ENCODE measurements at places on chromosomes 13 and 19. TPM values are rescaled to one million over a fixed set of nuclear protein-coding genes. Genes with fewer than 3 reads are reported as not detected.

- no peak for DNase-seq
Measured at GRCh38 chr13:110964229-110965037, 49.6 kb upstream of the ANKRD10 start.

DNA sequence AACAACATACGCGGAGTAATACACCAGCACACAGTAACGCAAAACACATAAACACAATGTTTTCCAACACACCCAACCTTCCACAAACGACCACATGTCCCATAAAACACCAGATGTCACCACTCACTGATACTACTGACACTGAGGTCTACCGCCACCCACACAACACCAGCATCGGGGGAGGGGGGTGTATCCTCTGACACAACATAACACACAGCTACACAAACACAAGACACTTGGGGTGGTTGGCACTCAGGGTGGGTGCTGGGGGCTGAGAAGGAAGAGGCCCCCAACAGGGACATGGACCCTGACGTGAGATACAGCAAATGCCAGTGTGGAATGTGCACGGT lies 1.5 kb upstream of the KCNN4 start:
- no peak for DNase-seq

- DNase-seq: no peak
Measured at GRCh38 chr19:5006201-5006600, 37.3 kb downstream of the KDM4B start.

GRCh38 chr13:61880578-61881283 lies 465.1 kb upstream of the PCDH20 start:
- DNase-seq: no peak

DNA sequence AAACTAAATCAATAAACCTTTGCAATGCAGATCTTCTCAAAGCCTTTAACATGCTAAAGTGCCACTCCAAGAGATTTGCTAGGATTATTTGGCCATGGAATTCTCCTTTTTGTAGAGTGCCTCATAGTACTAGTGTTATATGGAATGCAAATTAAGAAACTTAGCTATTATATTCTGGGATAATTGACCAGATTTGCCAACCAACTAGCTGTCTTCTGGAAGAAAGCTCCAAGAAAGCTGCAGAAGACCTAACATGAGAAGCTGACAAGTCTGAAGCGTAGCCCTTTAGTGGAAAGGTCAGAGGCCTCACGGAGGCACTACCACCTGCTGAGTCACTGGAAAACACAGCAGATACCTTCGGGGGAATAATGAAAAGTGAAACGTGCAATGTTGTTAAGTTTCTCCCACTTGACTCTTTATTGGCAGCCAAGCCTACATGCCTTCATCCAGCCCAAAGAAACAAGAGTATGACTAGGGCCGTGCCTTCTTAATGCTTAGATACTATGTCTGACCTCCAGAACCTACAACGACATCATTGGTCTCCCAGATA lies 29.8 kb upstream of the KATNAL1 start:
- no peak for DNase-seq

- DNase-seq: peak; percentile 41
Measured at GRCh38 chr13:110266983-110267382, 40.0 kb downstream of the COL4A1 start.

DNA sequence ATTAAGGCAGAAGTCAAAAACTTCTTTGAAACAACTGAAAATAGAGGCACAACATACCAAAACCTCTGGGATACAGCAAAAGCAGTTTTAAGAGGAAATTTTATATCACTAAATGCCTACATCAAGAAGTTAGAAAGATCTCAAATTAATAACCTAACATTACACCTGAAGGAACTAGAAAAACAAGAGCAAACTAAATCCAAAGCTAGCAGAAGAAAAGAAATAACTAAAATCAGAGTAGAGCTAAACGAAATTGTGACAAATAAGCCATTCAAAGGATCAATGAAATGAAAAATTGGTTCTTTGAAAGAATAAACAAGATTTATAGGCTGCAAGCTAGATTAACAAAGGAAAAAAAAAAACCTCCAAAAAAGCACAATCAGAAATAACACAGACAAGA lies 2.5 kb upstream of the GPR42 start:
- DNase-seq: no peak

DNA sequence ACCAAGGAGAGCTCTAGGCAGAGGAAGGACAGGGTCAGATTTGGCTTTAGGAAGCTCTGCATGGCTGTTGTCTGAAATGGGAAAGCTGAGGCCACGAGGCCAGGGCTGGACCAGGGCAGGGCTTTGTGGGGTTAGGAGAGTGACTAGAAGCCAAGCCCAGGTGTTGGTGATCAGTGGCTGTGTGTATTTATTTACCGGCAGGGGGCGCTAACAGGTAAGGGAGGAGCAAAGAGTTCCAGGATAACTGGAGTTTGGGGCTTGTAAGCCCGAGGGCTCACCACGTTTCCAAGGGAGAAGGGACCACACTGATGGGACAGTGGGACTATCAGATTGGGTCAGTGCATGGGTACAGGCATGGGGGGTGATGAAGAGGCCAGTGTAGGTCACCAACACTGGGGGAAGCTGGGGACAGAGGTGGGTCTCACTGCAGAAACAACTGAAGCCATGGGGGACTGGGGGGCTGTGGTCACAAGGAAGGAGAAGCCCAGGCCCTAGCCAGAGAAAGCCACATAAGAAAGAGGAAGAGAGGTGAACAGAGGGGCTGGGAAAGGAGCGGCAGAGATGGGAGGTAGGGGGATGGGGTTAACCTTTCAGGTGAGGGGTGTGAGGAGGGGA lies 3.9 kb downstream of the TMEM147 start:
- DNase-seq: peak; percentile 39

- no peak for DNase-seq
Measured at GRCh38 chr13:94667190-94667589, 45.2 kb downstream of the SOX21 start.

DNA sequence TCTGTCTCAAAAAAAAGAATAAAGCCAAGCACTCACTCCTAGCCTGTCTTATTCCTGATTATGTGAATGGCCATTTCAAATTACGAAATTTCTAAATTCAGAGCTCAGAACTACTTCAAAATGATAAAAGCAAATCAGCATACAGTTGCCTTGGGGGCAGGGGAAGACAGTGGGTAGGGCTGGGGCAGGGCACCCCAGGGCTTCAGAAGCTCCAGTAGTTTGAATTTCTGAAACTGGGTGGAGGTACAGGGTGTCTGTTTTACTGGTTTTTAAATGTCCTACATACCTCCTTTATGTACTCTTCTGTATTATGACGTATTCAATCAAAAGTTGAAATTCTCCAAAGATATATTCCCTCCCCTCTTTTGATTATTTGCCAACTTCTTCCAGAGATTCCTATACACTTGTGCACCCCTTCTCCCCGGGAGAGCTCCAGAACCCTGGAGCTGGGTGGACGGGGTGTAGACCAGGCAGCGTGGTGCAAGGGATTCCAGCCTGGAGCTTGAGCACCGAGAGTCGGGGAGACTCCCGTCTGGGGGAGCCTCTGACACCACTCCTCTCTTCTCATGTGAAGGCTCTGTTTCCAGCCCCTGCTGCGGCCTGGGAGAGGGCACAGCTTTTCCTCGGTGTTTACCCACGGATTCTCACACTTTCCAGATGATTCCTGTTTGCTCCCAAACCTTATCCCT lies 84.7 kb upstream of the GPR183 start:
- no peak for DNase-seq

GRCh38 chr19:2273356-2274184 lies 8.4 kb downstream of the PEAK3 start:
- peak; percentile 82 for DNase-seq

DNA sequence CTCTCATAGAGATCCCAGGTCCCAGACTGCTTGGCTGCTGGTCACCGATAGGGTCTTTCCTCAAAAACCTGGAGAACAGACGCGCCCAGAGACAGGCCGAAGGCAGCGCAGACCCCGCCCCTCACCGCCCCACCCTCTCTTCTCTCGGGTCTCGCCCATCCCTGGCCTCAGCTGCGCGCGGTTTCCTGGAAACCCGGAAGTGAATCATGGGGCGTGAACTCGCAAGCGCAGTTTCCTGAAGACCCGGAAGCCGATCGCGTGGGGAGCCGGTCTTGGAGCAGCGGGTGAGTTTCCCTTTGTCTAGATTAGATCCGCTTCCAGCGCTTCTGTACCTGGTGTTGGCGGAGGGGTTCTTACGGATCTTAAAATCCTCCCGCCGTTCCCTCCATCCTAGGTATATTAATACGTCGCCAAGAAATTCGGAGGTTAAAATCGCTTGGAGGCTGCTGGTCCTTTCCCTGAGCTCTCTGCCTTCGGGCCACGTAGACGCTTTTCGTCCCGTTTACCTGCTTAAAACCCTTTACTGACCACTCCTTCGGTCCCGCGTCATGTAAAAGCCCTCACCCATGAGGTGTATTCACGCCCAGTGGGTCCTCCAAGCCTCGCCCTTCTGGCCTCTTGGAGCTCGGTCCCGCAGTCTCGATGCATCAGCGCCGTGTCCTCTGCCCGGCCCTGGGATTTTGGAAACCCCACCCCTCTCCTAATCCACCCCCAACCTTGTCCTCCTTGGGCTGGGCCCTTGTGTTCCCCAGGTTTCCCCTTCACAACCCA lies at the start of gene ZNF578:
ZNF578 (plus strand) TSS at position 230 of the 771 bp plus-strand sequence. CDS start 48,293 bp downstream, outside the sequence.
- DNase-seq: peak; percentile 96

GRCh38 chr19:40642757-40643305 lies 41.7 kb downstream of the LTBP4 start:
- DNase-seq: no peak

DNA sequence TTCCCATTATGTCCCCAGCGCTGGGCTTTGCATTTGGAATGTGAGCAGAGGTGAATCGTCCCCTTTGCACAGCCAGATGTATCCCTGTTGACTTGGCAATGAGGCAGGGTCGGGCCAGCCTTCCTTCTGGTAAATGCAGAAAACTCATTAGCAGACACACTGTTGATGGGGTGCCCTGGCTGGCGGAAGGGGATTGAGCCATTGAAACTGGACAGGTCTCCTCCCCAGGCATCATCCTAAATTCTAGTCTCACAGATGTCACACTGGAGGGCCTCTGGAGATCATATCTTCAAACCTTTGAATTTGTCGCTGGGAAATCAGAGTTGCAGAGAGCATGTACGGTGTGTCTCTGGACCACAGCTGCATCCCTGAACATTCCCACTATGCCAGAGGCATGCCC lies 219.5 kb upstream of the TSHZ3 start:
- DNase-seq: no peak

- no peak for DNase-seq
Measured at GRCh38 chr19:2744113-2744512, 4.3 kb upstream of the SLC39A3 start.

- DNase-seq: no peak
Measured at GRCh38 chr19:28456252-28456651, 756.7 kb downstream of the UQCRFS1 start.

DNA sequence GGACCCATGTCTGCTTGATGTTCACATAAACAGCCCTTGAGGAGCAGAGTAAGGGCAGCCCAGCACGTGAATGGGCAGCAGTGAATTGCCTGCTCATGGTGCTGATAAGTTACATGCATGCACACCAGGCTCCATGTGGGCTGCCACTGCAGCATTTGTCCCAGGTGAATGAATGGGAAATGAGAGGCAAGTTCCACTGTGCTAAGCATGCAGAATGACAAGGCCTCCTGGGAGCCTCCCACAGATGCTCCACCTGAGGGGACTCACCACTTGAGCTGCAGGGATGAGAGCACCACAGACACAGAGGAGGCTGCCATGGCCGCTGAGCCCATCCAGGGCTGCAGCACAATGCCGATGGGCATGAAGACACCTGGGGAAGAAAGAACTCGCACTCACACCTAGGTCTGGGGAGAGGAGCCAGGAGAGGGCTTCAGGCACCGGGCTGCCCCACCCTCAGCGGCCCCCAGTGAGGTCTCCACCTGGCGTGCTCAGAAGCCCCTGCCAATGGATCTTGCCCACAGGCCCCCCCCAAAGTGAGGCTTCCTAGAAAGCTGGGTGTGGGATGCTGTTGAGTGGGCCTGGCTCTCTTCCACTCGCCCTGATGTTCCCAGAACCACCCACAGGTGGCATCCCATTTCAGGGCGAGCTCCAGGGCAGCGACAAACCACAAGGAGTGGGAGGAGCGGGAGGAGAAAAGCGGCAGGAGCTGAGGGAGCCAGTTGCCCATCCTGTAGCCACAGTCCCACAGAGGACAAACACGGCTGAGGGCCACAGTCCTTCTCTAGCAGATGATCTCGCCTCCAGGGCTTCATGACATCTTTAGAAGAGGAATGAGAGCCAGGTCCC lies 73.8 kb downstream of the CCDC70 start:
- no peak for DNase-seq

GRCh38 chr13:113508521-113509254 lies 18.2 kb upstream of the DCUN1D2 start:
- DNase-seq: no peak

- no peak for DNase-seq
Measured at GRCh38 chr19:1312767-1313694, 27.4 kb downstream of the EFNA2 start.

GRCh38 chr13:102392481-102393209 lies 9.2 kb downstream of the FGF14 start:
- no peak for DNase-seq

DNA sequence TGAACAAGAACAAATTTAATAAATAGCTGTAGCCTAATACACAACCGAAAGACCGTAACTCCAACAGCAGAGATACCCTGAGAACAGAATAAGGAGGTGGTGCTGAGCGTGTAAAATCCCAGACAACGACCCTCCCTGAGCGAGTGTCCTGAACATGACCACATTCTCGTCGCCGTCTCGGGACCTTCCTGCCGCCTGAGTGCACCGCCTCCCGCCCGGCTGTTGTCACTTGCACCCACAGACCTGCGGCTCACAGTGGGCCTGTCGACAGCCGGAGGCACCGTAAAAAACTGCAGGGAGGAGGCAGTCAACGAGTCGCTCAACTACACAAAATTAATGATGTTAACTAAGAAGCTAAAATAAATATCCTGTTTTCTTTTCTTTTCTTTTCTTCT lies 35.8 kb upstream of the GRTP1 start:
- no peak for DNase-seq

DNA sequence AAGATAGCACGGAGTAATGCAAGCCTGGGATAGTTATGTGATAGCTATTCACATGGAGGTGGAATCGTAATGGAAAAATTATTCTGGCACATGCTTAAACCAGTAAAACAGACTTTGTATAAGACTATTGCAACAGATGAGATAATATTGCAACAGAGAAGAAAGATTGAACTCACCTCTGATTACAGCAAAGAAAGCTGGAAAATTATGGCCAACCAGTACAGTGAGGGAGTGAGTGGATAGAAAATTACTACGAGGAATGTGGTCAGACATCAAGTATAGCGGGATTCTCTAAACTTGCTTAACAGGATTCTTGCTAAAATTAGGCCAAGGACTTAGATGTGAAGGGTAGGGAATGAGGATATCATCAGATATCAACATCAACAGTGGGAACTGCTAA lies 397.6 kb upstream of the KLHL1 start:
- no peak for DNase-seq

CEBPA gene
- polyA plus RNA-seq: 20.4 TPM

CKAP2 gene
- polyA plus RNA-seq: 2.0 TPM

SPTBN4 gene
- polyA plus RNA-seq: 0.58 TPM

IQCN gene
- 0.69 TPM for polyA plus RNA-seq

ZIC5 gene
- not detected for polyA plus RNA-seq

UBL3 gene
- polyA plus RNA-seq: 24.9 TPM

SOHLH2 gene
- 0.05 TPM for polyA plus RNA-seq
